Activated CD4-positive, alpha-beta T cell treated with anti-CD3 and anti-CD28 coated beads, Interleukin-2, amount 50 U/mL, for 48 hours (primary cell): ENCODE measurements at places on chromosomes 7 and 10.

DNA sequence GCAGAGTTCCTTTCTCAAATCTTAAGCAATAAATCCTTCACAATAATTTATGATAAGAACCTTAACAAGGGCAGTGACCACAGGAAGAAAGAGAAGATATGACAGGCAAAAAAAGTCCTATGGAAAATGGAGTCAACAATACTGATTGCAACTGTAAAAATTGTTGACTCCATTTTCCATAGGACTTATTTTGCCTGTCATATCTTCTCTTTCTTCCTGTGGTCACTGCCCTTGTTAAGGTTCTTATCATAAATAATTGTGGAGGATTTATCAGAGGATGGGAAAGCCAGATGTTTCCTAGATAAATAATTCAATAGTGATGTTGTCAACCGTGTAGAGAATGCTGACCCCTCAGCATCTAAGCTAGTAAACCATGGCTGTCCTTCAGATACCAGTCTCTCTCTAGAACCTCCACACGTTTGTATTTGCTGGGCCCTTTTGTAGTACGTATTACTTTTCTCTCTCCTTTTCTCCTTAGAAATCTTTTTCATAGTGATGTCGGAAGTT is 172.6 kb upstream of the BET1 start:
- no peak for DNase-seq

DNA sequence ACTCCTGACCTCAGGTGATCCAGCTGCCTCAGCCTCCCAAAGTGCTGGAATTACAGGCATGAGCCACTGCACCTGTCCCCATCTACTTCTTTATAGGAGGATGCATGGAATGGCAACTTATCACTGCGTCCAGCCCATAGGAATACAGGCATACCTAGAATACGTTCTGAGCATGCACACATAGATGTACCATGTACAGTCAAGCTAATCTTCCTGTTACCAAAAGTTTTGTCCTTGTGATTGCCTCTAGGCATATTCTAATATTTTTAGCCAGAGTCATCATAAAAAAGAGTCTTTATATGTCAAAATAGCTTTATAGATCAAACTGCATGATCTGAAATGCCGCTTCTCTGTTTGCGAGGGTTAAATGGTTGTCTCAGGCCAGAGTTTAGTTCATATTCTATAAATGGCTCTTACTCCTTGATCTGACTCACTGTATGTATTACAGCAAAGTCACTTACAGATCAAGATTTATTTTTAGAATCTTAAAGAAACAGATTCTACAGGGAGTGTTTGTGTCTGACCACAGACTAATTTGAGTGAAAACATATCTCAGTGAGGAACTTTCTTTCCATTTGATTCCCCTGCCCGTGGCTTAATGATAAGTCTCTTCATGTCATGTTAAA is 210.9 kb downstream of the CREB5 start:
- DNase-seq: no peak

GRCh38 chr10:36388166-36388565 is 737.2 kb upstream of the ANKRD30A start:
- no peak for DNase-seq

DNA sequence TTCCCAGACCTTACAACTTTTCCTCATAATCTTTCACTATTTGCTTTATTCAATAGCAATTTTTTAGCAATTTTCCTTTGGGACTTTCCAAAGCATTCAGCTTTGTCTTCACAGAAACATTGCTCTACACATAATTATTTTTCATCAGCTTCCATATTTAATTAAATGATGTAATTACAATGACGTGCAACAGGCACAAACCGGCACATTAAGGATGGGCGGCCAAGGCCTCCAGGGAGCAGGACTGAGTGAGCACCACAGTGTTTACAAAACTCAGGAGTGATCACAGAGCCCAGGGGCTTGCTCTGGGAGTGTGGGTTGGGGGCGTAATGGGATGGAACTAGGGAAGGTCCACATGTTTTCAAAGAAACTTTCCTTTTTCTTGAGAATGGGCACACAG is 69.8 kb downstream of the MAD1L1 start:
- no peak for DNase-seq
